GM23248 (cell line): ENCODE measurements at places on chromosomes 1 and 21. TPM values are rescaled to one million over a fixed set of nuclear protein-coding genes. Genes with fewer than 3 reads are reported as not detected.
A peak's percentile ranks its signal among the peaks of the same experiment; 100 is the strongest.

Gene TSACC
- polyA plus RNA-seq: 1.3 and 1.4 TPM in 2 replicates

Gene CRNN
- not detected in 2 replicates for polyA plus RNA-seq

Gene TRIM17
- polyA plus RNA-seq: 0.26 and 0.43 TPM in 2 replicates

Gene TIAM1
- polyA plus RNA-seq: 2.6 and 3.2 TPM in 2 replicates

- H3K36me3 ChIP-seq: no peaks in the 10 kb centered on the region
- no peak overlapping the region for H3K4me3 ChIP-seq
- H3K4me1 ChIP-seq: no peaks in the 10 kb centered on the region
- no peaks in the 10 kb centered on the region for H3K27me3 ChIP-seq
- H3K27ac ChIP-seq: no peak overlapping the region
Measured at GRCh38 chr21:28126521-28127174, 866.0 kb downstream of the LTN1 start.

DNA sequence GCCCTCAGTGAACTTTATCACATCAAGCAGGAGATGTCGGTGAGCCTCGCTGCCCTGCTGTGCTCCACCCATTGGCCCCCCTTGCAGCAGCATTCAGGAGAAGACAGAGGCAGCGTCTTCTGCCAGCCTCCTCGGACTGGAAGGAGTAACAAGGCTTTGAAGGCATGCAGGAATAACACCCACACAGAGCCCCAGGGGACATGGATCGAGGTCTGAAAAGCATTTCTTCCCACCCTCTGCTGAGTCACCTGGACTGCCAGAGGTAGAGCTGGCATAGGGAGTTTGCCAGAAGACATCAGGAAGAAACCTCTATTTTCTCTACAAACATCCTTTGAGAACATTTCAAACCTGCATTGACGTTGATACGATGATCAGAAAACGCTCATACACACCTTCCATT, 42.9 kb downstream of the COL18A1 start:
- no peak overlapping the region for H3K4me3 ChIP-seq
- 0 out of 2 replicates have a peak, but pooled peaks cover 2% of the 10 kb centered on the region for H3K4me1 ChIP-seq
- H3K36me3 ChIP-seq: no peaks in the 10 kb centered on the region
- H3K27ac ChIP-seq: no peak overlapping the region
- H3K27me3 ChIP-seq: no peaks in the 10 kb centered on the region

Gene TRMT1L
- polyA plus RNA-seq: 9.2 and 9.8 TPM in 2 replicates

DNA sequence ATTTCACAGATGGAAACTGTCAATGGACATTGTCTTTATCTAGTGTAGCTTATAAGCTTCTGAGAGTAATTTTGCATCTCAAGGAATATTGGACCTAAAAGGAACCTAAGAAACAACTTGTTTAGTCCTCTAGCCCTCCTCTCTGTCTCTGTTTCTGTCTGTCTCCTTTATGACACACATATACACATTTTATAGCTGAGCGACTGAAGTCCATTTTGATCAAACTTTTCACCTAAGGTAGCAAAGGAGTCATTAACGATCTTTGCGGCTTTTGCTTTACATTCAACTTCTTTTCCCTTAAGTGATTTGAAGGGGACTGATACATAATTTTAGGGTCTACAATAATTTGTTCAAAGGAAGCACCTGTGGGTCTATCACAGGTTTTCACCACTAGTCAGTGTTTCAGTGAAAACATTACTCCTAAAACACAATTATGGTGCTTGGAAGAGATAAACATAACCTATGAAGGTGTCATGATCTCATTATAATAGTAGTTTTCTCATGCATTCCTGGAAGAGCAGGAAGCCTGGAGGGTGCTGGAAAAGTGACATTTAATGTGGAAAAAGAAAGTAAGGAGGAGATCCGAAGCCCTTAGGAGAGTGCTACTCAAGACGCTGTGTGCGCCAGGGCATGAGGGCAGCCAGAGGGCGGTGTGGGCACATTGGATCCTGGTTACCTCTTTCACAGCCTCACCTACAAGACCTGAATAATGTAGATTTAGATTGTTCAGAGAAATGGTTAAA, 248.6 kb downstream of the DNM3 start:
- DNase-seq: peak; percentile 74
- H3K36me3 ChIP-seq: no peaks in the 10 kb centered on the region
- H3K27ac ChIP-seq: no peak overlapping the region

Gene B4GALT3
- 30.6 and 31.3 TPM in 2 replicates for polyA plus RNA-seq

Gene IQGAP3
- 5.5 and 5.6 TPM in 2 replicates for polyA plus RNA-seq

GRCh38 chr1:52927212-52928014, at the start of gene SCP2:
Gene SCP2, plus strand, starts transcription at chr1:52927276. Its CDS starts 121 bp downstream, at chr1:52927397.
- H3K27me3 ChIP-seq: no peaks in the 10 kb centered on the region
- DNase-seq: peak; percentile 89
- H3K4me1 ChIP-seq: no peaks in the 10 kb centered on the region
- H3K27ac ChIP-seq: peak within 1 kb of the TSS; percentile 45
- no peaks in the 10 kb centered on the region for H3K36me3 ChIP-seq

DNA sequence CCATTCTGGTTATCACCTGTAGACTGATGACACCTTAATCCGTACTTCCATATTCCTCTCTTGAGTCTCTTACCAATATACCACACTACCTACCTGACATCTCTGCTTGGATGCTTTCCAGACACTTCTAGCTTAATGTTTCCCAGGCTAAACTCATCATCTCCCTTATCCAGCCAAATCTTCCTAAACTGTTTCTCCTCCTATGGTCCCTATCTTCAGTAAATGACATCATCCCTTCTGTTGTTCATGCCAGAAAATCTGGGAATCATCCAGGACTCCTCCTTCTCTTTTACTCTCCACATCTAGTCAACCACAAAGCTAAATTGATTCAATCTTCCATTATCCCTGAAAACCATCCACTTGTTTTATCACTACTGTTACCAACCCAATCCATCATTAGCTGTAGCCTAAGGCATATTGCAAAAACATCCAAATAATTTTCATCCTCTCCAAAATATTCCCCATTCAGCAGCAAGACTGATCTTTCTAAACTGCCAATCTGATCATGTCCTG, 464.1 kb upstream of the BEND5 start:
- no peak for DNase-seq
- H3K27ac ChIP-seq: no peak overlapping the region
- no peaks in the 10 kb centered on the region for H3K27me3 ChIP-seq
- H3K4me3 ChIP-seq: no peak overlapping the region
- H3K36me3 ChIP-seq: no peaks in the 10 kb centered on the region

DNA sequence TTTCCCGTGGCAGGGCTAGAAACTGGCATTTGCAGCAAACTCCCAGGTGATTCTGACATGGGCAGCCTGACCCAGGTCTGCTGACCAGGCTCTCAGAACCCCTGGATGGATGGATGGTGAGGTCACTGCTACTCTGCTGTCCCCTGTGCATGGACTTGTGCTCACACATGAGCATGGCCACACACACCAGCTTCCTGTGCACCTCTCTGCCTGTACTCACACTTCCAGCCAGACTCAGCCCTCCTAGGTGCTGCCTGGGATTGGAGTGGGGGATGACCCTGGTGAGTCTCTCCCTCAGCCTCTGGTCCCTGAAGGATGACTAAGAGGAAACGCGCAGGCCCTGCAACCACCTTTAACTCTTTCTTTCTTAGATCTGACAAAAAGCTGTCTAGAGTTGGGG, 361.1 kb downstream of the HHAT start:
- no peaks in the 10 kb centered on the region for H3K36me3 ChIP-seq
- H3K4me1 ChIP-seq: no peaks in the 10 kb centered on the region
- H3K27ac ChIP-seq: no peak overlapping the region

DNA sequence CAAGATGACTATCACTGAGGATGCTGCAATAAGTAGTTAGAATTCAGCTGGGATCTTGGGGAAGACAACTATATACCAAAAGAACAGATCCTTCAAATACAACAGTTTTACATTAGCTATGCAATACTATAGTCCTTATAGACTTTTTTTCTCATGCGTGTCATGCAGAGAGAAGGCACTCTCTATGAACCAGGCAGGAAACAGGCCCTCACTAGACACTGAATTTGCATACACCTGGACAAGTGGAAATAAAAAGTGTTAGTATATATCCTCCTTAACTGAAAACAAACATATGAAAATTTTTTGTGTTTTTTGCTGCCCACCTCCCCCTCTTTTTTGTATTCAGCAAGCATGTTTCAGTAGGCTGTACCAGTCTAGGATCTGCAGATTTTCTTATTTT, 29.9 kb downstream of the TMCO1 start:
- 0 out of 2 replicates have a peak overlapping the region, but pooled peaks have one; percentile 3 for H3K27ac ChIP-seq
- peaks cover 47% of the 10 kb centered on the region for H3K36me3 ChIP-seq
- H3K27me3 ChIP-seq: no peaks in the 10 kb centered on the region

DNA sequence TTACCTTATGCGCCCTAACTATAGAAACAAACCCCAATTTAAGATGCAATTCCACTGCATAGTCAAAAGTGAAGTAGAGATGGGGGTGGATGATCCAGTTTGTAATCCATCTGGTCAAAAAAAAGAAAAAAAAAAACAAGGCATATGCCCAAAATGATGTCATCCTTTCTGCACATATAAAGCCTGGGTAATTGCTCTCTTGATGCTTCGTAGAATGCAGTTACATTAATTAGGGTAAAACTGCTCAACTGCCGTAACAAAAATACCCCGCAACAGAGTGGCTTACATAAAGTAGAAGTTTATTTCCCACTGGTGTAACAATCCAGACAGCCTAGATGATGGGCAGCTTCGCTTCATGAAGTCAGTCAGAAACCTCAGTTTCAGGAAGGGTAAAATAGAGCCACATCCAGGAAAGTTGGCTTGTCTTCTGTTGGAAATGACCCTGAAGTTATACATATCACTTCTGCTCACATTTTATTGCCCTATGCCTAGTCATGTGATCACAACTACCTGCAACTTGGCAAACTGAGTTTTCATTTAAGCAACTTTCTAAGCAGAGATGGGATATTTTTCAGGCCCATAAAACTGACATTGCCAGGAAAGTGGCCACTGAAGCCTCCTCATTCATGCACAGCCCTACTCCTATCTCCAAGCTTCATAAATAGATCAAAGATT, 221.7 kb downstream of the C1orf94 start:
- H3K27ac ChIP-seq: no peak overlapping the region
- no peak overlapping the region for H3K4me3 ChIP-seq
- H3K27me3 ChIP-seq: peaks cover 5% of the 10 kb centered on the region; the same call in 1 of the 2 replicates
- no peak for DNase-seq
- H3K36me3 ChIP-seq: no peaks in the 10 kb centered on the region

- H3K4me3 ChIP-seq: no peak overlapping the region
- H3K36me3 ChIP-seq: no peaks in the 10 kb centered on the region
- H3K27me3 ChIP-seq: no peaks in the 10 kb centered on the region
- DNase-seq: no peak
Measured at GRCh38 chr21:40555021-40555528, 291.9 kb downstream of the DSCAM start.

Gene PDPN
- 1.8 and 2.4 TPM in 2 replicates for polyA plus RNA-seq

GRCh38 chr1:96682056-96682455, 39.5 kb upstream of the PTBP2 start:
- no peak for DNase-seq
- no peak overlapping the region for H3K27ac ChIP-seq
- no peaks in the 10 kb centered on the region for H3K4me1 ChIP-seq

DNA sequence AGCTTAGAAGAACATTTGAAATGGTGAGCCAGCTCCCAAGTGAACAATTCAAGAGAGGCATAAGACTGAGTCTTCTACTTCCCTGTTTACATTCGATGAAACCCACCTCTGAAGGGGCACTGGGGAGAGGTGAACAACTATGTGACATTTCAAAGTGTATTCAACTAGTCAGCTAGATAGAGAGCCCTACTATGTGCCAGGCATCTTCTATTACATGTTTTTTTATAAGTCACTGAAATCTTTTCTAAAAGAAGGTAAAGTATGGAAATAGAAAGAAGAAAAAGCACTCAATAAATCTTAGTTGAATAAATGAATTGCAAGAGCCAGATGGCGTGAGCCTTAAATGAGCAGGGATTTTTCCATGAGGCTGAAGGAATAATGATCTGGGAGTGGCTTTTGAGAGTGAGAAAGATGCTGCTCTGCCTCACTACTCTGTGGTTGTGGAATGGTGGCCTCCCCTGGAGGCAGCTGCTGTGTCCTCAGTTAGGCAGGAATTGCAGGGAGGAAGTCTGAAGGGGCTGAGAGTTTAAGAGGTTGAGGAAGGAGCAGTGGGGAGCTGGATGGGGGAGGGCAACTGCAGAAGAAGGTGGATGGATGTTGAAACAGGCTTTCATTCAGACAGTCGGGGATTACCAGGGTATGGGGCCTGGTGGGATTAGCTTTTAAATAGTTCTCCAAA, 10.4 kb upstream of the PTPRF start:
- no peak overlapping the region for H3K27ac ChIP-seq
- H3K36me3 ChIP-seq: no peaks in the 10 kb centered on the region
- 0 out of 2 replicates have a peak, but pooled peaks cover 8% of the 10 kb centered on the region for H3K4me1 ChIP-seq
- no peak for DNase-seq
- H3K4me3 ChIP-seq: no peak overlapping the region

Gene RALGPS2
- 18.1 and 19.3 TPM in 2 replicates for polyA plus RNA-seq

Gene HSD17B7
- polyA plus RNA-seq: 4.0 and 4.6 TPM in 2 replicates

- no peak for DNase-seq
- H3K4me3 ChIP-seq: no peak overlapping the region
- no peaks in the 10 kb centered on the region for H3K27me3 ChIP-seq
- no peaks in the 10 kb centered on the region for H3K36me3 ChIP-seq
- peaks cover 11% of the 10 kb centered on the region for H3K4me1 ChIP-seq
Measured at GRCh38 chr1:221558396-221558795, 183.5 kb downstream of the DUSP10 start.

GRCh38 chr21:41321211-41321907, 4.8 kb downstream of the FAM3B start:
- no peak overlapping the region for H3K27ac ChIP-seq
- H3K4me1 ChIP-seq: no peaks in the 10 kb centered on the region
- H3K27me3 ChIP-seq: peaks cover 32% of the 10 kb centered on the region
- no peaks in the 10 kb centered on the region for H3K36me3 ChIP-seq
- H3K4me3 ChIP-seq: no peak overlapping the region

- no peaks in the 10 kb centered on the region for H3K36me3 ChIP-seq
- no peaks in the 10 kb centered on the region for H3K27me3 ChIP-seq
- H3K4me1 ChIP-seq: peaks cover 24% of the 10 kb centered on the region
- H3K4me3 ChIP-seq: no peak overlapping the region
Measured at GRCh38 chr1:170630977-170631376, 33.0 kb upstream of the PRRX1 start.

Gene RGSL1
- polyA plus RNA-seq: not detected in 2 replicates
